Occipital lobe (tissue), 3 donors: ENCODE measurements at places on chromosomes 13 and 19.
A peak's percentile ranks its signal among the peaks of the same experiment; 100 is the strongest.

- DNase-seq = no peak
These were observed 168.4 kb upstream of the STARD13 start for GRCh38 chr13:33453936-33454335.

- no peak for DNase-seq
These were observed 15.8 kb downstream of the ACTN4 start for GRCh38 chr19:38663156-38663651.

DNA sequence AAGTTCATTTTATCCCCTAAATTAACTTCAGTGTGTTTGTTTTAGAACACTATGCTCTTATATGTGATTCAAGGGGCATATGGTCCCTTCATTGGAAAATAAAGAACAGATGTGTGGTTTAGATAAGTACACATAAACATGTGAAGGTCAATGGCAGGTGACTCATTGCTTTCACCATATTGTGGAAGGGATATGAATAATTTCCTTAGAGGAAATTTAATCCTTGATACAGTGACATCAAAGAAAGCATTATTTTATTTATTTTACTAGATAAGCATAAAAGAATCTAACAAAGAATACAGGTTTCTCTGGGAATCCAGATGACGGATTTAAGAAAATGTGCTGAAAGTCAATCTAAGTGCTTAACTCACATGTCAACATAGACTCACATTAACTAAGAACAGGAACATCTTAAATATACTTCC, 373.5 kb downstream of the KCTD12 start:
- no peak for DNase-seq

DNA sequence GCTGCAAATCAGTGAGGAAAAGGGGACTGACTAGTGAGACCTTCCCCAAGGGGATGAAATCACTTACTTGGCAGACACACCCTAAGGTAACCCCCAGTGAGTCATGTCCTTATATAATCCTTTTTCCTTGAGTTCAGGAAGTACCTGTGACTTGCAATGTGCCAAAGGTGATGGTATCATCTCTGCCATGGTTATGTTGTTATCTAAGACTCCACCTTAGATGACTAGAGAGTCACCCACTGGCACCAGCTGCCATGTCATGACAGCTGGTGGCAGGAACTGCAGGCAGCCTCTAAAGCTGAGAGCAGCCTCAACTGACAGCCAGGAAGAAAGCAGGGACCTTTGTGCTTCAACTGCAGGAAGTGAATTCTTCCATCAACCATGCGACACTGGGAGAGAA, 12.5 kb downstream of the PBX4 start:
- no peak for DNase-seq

GRCh38 chr13:110298505-110299282, 8.3 kb downstream of the COL4A1 start:
- DNase-seq = no peak

DNA sequence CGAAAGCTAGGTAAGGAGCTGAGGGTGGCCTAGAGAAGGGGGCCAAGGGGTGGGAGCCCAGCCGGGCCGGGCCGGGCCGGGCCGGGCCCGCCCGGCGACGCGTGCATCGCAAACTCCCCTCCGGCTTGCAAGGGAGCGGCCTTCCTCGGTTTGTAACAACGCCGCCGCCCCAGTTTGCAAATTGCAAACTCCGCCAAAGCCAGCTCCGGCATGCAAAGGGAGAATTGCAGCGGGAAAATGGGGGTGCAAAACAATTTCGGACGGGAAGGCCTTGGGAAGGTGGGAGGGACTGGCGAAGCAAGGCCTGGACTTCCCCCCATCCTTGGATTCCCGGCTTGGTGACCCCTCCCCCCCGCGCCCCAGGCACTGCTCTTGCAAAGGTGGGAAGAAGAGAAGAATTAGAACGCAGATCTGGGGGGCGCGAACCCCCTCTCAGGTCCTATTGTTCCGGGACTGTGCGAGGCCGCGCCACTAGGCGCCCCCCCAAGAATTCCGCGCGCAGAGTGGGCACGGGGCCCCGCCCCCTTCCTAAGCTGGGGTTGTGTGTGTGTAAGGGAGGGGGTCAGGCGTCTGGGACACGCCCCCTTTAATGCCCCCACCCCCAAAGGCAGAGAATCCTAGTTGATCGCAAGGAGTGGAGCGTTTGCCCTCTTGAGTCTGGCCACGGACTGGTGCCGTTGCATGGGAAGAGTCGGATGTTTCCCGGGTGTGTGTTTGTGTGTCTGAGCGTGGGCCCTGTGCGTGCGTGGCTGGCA, 926 bp downstream of the PRR12 start:
- DNase-seq = peak; percentile 15
